ENCODE measurements at places on chromosomes 2 and 18. TPM values are rescaled to one million over a fixed set of nuclear protein-coding genes. Genes with fewer than 3 reads are reported as not detected.

Gene SIX2
- total RNA-seq = 11.9 TPM

Gene PRLH
- total RNA-seq = not detected

Gene MC2R
- not detected for total RNA-seq

Gene IGFBP5
- total RNA-seq = 10.0 TPM

Gene EML4
- total RNA-seq = 64.1 TPM

Measured in PC-9 (cell line).